ENCODE measurements at places on chromosomes 7 and 10.

- DNase-seq: no peak
Measured at GRCh38 chr7:120998996-120999565, 10.6 kb downstream of the CPED1 start.

- DNase-seq: no peak
Measured at GRCh38 chr7:144388950-144389349, 14.5 kb downstream of the NOBOX start.

- DNase-seq: no peak
Measured at GRCh38 chr7:17556247-17556956, 257.9 kb downstream of the AHR start.

GRCh38 chr7:154638286-154638685, 364.6 kb downstream of the PAXIP1 start:
- no peak for DNase-seq

DNA sequence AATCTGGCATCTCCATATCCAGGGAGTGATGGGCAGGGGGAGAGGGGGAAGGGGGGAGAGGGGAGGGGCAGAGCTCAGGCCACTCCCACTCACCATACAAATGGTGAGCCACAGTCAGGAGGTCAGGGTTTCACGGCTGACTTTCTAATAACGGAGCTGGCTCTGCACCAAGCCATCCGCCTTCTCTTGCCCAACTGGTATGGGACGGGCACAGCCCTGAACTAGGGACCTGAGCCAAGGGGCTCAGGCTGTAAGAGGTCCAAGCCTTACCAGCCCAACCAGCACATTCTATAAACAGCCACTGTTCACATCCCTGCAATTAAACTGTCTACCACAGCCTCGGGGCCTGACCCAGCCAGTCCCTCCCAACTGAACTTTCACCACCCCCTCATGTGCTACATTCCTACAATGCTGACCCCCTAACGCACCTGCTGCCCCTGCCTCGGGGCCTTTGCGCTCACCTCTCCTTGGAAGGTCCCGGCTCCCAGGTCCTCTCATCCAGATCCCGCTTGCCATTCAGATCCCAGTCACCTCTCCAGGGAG, 32.5 kb downstream of the RGS10 start:
- DNase-seq: no peak

- DNase-seq: peak; percentile 14
Measured at GRCh38 chr7:24980534-24981170, 674 bp upstream of the OSBPL3 start.

DNA sequence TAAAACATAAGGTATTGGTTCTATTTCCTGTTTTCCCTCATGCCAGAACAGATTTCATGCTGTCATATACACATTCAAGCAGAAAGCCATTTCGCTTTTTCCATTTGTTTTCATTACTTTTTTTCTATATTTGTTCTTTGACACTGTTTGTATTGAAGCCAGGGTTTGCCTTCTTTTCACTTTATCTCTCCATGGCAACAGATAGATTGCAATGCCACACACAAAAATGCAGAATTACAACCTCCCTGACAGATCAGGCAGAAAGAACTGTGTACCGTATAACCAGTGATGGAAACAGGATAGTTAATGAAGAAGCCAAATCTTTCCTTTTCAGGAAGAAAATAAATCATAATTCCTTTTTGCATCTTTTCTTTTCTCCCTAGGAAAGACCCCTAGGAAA, 103.0 kb upstream of the PCGF5 start:
- DNase-seq: no peak

Data from T-cell (primary cell).